ENCODE measurements at places on chromosomes 4 and X.

DNA sequence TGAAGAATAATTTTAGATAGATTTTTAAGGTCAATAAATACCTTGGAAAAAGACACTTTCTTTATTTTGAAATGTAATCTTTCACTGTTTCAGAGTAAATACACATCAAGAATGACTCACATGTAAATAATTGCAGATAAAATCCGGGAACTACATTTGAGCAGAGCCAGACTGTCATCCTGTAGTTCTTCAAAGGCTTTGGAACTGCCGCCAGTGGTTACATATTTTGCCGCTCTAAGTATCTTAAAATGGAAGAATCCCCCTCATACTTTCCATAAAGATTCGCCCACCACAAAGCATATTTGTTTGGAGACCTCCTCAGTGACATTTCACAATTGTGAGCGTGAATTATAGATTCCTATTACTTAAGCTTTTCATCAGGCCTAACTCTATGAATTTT is 607.8 kb upstream of the ZFP42 start:
- no peak for DNase-seq

GRCh38 chr4:109294468-109295020 is 7.9 kb downstream of the COL25A1 start:
- DNase-seq, result no peak

DNA sequence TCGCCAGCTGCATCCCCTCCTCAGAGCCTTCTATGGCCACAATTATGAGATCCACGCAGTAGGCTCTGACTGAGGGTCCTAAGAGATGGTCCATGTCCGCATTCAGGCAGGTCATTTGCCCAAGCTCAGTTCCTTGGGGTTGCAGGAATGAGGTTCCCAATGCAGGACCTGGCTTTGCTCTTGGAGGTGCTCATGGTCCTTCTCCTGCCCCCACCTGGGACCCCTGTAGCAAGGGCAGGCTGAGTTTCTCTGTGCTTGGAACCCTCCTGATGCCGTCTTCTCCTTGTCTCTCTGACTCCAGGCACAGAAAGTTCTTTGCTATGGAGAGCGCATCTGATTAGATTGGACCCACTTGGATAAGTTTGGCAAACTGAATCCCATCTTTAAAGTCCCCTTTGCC is 16.5 kb upstream of the SHOX start:
- no peak for DNase-seq

- DNase-seq, result no peak
Observed at GRCh38 chrX:37776283-37776986, 3.4 kb upstream of the CYBB start.

DNA sequence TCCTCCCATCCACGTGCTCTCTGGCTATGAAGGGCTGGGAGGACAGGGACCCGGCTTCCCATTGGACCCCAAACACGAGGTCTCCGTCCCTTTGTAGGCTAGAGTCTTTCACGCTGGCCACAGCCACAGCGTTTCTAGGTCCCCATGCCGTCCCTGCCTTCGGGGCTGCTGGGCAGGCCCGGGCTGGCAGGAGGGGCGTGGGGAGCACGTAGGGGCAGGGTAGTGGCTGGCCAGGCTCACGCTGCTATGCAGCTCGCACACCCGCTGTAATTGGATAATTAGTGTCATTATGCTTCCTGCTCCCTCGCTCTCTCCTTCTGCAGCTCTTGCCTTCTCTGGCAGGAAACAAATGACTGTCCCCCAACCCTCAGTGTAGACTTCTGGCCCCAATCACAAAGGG is 9.8 kb downstream of the ATP2B3 start:
- no peak for DNase-seq

GRCh38 chr4:123288309-123289025 is 108.1 kb upstream of the SPRY1 start:
- no peak for DNase-seq
